Muscle of back (tissue), 13 donors: ENCODE measurements at places on chromosomes 3 and 15. TPM values are rescaled to one million over a fixed set of nuclear protein-coding genes. Genes with fewer than 3 reads are reported as not detected.
A peak's percentile ranks its signal among the peaks of the same experiment; 100 is the strongest.

DNA sequence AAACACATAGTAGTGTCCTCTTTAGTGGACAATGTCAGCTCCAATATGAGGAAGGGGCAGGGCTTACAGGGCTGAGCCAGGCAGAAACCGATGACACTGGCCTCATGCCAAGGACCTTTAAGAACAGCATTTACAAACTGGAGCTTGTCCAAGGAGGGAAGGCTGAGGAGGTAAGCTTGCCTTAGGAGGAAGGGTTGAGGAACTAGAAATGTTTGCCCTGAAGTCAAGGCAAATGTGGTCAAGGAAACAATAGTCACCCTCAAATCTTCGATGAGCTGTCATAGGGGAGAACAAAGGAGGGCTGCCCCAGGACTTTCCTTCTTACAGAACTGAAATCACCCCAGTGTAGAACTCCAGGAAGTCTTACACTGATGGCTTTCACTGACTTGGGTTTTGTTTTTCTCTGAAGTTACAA lies 136.4 kb downstream of the LIPC start:
- DNase-seq, result peak; percentile 44

GRCh38 chr3:145952536-145952935 lies 208.4 kb downstream of the PLOD2 start:
- DNase-seq, result peak; percentile 44

DNA sequence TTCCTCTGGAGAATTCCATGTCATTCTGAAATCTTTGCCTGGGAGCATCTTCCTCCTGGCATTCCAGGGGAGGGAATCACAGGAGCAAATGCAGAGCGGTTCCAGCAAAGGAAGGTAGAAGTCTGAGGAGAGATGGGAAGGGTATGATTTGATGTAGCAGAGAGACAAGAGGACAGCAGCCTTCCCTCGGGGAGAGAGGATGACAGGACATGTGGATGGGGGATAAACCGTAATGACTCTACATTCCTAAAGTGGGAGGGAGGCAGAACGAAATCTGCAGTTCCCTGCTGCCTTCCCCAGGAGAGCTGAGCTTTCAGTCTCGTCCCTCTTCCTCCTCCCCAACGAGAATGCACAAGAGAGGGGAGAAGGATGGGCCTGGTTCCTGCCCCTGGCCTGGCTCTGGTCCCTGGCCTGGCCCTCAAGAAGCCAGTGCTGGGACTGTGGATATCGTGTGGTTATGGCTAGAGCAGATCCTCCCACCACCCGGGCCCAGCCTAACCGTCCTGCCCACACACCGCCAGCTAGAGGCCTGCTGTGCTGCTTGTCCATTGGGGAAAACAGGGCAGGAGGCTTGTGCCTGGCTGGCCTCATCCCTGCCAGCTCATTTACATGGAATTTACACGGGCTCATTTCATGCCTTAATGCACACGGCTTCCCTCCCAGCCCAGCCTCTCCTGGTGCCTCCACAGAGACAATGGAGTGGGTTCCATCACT lies 26.6 kb downstream of the SEMA7A start:
- DNase-seq, result peak; percentile 86

DNA sequence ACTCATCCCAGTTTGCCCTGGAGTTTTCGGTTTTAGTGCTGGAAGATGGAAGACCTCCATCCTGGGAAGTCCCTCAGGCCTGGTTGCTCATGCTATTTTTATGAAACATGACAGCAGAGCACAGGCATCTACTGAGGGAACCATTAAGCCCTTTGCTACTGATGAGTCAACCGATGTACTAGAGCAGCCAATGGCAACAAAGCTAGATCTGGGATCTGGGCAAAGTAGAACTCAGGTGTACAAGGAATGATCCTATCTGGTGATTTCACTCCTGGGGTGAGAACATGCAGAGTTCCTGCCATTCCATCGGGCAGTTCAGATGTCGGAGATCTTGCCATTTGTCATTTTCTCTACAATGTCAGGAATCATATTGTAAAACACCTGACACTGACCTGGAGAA lies 166.2 kb upstream of the NSMCE3 start:
- no peak for DNase-seq

DNA sequence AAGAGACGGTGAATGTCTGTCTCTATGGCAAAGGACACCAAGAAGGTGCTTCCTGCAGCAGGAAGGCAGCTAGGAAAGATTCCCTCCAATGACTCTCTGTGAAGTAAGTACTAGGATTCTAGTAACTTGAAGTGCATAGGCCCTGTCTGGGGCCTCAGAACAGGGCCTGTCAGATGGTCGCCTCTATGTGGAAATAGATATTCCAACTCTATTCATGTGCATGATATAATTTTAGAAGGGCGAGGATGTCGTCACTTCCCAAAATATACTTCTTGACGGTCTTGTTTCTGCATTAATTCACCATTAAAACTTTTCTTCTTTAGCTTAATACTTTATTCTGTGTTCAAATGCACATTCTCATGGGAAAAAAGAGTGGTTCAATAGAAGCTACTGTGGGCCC lies 167.0 kb downstream of the TLE3 start:
- DNase-seq, result no peak

Gene RPL39L
- polyA plus RNA-seq, result 13.3 TPM

GRCh38 chr3:8256441-8257071 lies 245.1 kb upstream of the LMCD1 start:
- DNase-seq, result peak; percentile 23

Gene TRIM59
- polyA plus RNA-seq, result 6.7 TPM

DNA sequence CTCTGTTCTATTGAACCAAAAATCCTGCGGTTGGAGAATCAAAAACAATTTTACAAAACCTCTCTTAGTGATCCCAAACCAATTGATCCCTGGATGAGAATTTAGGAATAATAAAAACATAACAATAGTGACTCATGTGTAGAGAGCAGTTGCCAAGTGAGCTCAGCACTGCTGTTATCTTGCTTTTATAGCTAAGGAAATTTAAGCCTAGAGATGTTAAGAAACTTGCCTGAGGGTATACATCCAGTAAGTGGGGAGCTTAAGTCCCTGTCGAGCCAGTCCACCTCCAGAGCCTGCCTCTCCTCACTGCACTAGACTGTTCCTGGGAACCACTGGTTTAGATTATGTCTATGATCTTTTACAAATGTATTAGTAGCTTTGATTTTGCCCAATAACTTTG lies 358.4 kb upstream of the LMCD1 start:
- no peak for DNase-seq

Gene TLR9
- polyA plus RNA-seq, result 0.22 TPM

- no peak for DNase-seq
These were observed 405.9 kb upstream of the TBL1XR1 start for GRCh38 chr3:177603148-177603603.

- peak; percentile 30 for DNase-seq
These were observed 79.0 kb upstream of the RARB start for GRCh38 chr3:25349095-25349494.

DNA sequence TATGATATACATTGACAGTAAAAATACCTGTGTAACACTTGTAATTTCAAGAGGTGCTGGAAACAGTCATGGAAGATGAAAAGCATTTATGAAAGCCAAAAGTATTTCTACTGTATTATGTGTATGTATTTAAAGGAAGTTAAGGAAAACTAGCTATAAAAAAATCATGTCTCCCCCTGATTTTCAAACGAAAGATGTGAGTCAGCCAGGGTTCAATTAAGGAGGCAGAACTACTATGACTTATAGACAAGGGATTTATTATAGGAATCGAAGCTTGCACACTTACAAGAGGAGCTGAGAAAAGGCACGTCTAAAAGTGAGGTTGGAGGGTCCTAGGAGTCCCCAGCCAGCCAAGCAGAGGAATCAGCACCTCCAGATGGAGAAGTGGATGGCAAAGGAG lies 119.4 kb downstream of the SUCLG2 start:
- no peak for DNase-seq

Gene CCR5
- polyA plus RNA-seq, result 0.34 TPM
